ENCODE measurements at places on chromosomes 12 and 14. TPM values are rescaled to one million over a fixed set of nuclear protein-coding genes. Genes with fewer than 3 reads are reported as not detected.

Gene IFI27
- total RNA-seq = 93.1 TPM

Gene CD69
- total RNA-seq = 0.64 TPM

Gene SLC41A2
- total RNA-seq = 33.0 TPM

GRCh38 chr14:20334017-20334416, 938 bp upstream of the CCNB1IP1 start:
- DNase-seq = no peak

- no peak for DNase-seq
Measured at GRCh38 chr14:100156776-100157175, 2.7 kb downstream of the DEGS2 start.

DNA sequence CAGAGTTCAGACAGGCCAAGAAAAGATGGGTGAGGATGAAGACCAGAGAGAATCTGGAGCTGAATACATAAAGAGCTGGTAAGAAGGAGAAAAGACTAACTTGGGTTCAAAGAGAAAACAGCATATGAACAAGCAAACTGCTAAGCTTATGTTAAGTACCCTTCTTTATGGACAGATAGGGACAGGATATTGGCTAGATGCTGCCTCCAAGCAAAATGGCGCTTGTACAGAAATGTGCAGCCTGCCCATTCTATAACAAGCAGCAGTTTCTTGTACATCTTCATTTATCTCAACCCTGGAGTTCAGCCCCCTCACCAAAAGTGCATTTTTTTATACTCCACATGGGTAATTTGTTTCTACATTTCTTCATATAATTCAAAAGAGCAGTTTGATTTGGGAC, 184.5 kb downstream of the RMST start:
- no peak for DNase-seq

DNA sequence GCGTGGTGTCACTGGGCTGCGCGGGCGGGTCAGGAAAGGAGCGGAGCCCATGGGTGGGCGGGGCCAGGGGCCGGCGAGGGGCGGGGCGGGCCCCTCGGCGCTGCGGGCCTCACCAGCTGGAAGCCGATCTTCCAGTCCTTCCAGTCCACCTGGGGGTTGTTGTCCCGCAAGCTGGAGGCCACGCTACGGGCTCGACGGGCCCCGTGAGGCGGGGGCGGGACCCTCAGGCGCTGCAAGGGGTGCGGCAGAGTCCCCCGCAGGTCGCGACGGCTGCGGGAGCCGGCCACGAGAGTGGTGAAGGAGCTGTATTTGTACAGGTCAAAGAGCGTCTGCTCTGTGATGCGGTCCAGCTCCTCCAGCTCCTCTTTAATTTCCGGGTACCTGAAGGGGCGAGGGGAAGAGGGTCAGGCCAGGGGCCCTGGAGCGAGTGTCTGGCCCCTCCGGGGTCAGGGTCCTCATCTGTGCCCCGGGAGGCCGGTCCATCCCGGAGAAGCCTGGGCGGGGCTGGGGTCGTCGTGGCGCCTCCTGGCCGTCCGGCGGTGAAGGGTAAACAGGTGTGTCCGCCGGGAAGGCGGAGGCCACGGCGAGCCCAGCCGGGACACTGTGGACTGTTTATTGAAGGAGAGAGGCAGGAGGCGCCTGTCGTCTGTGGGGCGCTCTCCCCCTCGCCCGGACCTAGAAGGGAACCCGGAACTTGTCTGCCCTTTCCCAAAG, 11.9 kb downstream of the SCNN1A start:
- no peak for DNase-seq

GRCh38 chr12:92771001-92771400, 68.2 kb downstream of the PLEKHG7 start:
- no peak for DNase-seq

GRCh38 chr12:9880532-9881078, 684 bp upstream of the KLRF2 start:
- DNase-seq = no peak

DNA sequence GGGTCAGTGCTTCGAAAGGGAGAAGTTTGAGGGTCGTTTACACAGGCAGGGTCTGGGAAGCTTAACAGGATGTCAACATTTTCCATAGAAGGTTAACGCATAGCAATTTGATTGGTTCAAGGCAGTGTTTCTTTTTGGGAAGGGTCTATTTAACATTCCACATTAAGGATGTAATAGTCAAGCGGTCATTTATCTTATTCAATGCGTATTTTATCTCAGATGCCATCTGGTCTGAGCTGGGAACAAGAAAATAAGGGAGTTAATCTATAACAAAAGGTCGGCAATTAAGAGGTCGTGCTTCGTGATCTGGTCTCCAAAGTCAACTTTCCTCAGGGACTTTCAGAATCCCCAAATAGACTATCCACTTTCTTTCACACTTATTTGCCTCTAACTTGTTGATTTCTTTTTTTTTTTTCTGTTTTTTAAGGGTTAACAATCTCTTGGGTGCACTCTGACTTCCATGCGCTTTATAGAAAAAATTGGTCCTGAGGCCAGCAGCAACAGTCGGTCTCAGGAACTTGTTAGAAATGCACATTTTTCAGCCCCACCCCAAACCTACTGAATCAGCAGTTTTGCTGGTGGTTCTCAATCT, 550 bp upstream of the RESF1 start:
- DNase-seq = no peak

DNA sequence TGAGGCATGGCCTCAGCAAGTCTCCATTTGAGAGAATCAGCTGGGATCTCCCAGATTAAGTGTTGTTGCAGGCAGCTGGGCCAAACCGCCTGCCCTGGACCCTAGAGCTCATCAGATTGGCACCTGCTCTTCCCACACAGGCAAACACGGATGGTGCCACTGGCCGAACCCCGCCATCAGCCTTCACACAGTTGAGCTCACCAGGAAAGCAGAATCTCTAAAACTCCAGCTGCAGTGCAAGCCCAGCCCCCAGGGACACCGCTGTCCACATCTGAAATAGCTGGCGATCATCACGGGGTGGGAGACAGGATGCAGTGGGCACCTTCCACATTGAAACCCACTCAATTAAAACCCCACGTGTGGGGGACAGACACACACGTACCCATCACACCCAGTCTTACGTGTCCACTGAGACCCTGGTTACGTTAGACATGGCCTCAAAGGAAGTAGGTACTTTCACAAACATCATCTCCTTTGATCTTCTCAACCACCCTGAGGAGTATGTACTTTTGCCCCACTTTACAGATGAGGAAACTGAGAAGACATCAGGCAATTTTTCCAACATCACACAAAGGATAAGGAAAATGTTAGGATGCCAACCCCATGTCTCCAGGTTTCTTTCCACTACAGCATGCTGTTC, 88.8 kb downstream of the SINHCAF start:
- no peak for DNase-seq

- DNase-seq = no peak
Measured at GRCh38 chr12:101968770-101969169, 91.4 kb downstream of the DRAM1 start.

DNA sequence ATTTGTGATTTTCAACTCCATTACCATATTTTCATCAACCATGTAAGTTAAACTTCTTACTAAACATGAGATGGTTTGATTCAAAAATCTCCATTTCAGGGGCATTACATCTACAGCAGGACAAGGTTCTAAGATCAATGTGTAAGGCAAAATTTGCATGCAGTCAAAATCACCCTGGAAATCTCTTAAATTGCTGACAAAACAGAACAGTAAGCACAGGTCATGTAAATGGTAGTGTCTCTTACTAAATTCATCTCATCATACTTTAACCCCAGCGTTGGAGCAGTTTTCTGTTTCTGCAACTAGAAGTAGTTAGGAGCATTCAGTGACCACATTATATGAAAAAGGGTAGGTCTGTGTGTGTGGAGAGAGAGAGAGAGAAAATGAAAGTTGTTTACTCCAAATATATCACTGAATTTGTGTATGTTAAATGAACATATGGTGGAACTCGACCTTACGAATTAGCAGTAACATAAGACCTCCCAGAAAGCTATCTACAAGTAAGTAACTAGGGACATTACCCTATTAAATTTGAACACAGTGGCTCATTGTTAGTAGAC, 227.5 kb downstream of the SSPN start:
- DNase-seq = no peak

DNA sequence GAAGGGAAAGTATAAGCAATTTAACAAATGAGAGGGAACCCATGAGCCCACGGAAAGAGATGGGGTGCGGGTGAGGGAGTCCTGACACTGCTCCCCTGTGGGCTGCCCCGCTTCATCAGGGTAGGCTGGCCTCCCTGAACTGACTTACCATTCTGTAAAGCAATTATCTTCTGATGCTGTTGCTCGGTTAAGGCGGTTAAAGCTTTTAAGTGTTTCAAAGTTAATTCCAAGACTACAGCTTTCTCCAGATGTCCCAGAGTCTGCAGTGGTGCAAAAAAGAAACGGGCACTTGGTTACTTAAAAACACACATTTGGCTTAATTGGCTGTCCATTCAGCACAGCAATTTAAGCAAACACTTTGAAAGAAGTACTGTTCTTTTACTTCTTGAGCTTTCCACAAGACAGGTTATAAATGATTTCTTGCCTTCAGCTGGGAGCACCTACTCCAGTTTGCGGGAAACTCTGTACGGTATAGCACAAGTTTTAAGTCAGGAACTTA, 1.3 kb downstream of the BHLHE41 start:
- DNase-seq = no peak

GRCh38 chr12:39581592-39581991, 38.0 kb downstream of the ABCD2 start:
- DNase-seq = no peak

- no peak for DNase-seq
Measured at GRCh38 chr14:80310938-80311750, 99.8 kb upstream of the DIO2 start.

All from dorsolateral prefrontal cortex (tissue), 122 donors.